ENCODE measurements at places on chromosomes 2 and 18. TPM values are rescaled to one million over a fixed set of nuclear protein-coding genes. Genes with fewer than 3 reads are reported as not detected.

SLC35G4 gene
- total RNA-seq: not detected

ARHGEF4 gene
- total RNA-seq: 2.7 TPM

DNA sequence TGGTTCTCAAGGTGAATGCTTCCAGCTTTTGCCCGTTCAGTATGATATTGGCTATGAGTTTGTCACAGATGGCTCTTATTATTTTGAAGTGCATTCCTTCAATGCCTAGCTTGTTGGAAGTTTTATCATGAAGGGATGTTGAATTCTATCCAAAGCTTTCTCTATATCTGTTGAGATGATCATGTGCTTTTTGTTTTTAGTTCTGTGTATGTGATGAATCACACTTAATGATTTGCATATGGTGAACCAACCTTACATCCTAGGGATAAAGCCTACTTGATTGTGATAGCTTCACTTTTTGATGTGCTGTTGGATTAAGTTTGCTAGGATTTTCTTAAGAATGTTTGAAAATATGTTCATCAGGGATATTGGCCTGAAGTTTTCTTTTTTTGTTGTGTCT, 112.1 kb downstream of the MBD2 start:
- no peak for DNase-seq

DNA sequence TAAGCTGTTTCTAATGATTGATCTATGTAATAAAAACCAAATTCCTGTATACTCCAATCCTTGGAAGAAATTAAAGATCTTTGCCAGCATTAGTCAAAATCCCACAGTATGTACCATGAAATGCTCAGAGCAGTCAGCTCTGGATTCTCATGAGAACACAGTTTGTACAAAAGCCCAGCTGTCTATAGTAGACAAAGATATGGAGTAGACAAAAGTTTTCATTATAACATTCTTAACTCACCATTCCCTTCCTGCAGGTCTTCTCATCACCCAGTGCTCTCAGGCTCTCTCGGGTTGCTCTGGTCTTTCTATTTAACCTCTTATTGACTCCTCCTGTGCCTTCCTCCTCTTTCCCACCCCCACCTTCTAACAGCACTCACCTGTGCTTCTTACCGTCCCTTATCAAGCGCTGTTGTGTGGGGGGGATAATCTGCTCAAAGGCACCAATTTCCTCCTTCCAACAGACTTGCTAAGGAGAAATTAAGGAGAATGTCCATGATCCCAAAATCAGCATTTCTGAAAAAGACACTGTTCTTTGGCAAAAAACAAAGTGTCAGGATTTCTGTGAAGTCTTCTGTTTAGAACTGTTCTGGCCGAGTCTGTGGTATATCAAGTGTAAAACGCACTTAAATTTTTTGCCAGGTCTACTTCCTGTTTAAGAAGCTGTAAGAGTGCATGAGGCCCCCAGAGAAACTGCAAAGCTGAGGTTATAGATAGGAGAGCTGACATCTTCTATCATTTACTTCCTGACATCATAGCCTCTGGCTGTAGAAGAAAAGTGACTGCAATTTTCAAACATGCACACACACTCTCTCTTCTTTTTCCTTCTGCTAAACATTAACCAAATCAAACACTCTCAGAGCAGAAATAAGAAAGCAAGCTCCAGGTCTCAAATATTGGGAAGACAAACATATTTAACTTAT, 144.1 kb downstream of the EVA1A start:
- no peak for DNase-seq

DNA sequence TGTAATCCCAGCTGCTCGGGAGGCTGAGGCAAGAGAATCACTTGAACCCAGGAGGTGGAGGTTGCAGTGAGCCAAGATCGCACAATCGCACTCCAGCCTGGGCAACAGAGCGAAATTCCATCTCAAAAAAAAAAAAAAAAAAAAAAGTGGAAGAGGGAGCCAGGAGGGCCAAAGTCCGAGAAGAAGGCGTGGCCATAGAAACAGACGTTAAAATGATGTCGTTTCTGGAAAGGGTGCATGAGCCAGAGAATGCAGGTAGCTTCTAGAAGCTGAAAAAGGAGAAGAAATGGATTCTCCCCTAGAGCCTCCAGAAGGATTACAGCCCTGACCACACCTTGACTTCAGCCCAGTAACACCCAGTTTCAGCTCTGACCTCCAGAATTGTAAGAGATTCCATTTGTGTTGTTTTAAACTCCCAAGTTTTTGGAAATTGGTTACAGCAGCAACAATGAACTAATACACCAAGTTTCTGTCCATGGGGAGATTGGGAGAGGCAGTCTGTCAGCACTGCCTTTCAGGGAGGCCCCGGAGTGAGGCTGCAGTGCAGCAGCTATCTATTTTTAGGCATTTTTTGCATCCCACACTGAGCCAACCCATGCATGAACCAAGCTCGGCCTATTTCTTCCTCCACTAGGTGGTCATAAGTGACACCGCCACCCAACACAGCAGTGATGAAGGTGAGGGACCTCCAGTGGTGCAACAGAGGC, 14.2 kb upstream of the TRAF3IP1 start:
- DNase-seq: no peak

GRCh38 chr2:1872602-1873183, 128.4 kb upstream of the PXDN start:
- DNase-seq: no peak

- no peak for DNase-seq
Observed at GRCh38 chr2:47420214-47420613, 17.3 kb downstream of the MSH2 start.

DNA sequence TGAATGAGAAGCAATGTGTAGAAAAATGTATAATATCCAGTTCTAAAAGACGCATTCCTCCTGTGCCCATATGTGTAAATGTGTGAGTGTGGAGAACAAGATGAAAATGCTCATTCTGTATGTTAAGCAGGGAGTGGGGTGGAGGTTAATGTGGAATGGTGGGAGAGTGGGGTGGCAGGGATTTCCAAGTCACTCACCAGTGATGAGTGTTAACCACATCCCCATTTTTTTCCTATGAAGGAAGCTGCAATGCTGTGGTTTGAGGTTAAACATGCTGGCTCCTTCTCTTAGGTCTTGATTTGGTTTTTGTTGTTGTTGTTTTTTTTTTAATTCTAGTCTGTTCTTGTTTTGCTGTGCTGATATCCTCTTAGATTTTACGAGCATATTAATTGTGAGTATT, 169.4 kb downstream of the NEDD4L start:
- DNase-seq: no peak

DNA sequence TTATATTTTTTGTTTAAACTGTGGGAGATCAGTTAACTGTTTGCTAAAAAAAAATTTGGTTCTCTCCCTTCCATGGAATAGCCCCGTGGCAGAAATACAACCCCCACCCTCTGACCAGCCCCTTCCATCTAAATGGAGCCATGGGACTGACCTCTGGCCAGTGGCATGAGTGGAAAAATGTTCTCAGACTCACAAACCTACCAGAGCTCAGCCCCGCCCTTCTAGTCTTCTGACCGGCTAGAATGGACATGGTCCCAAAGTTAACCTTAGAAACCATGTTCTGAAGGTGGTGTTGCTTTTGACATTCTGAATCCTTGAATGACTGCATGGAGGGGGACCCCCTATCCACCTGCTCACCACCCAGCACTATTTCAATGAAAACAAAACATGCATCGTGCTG, 1.3 kb upstream of the CHRNA1 start:
- DNase-seq: no peak

- DNase-seq: no peak
Observed at GRCh38 chr2:144215701-144216675, 303.9 kb downstream of the ZEB2 start.

DNA sequence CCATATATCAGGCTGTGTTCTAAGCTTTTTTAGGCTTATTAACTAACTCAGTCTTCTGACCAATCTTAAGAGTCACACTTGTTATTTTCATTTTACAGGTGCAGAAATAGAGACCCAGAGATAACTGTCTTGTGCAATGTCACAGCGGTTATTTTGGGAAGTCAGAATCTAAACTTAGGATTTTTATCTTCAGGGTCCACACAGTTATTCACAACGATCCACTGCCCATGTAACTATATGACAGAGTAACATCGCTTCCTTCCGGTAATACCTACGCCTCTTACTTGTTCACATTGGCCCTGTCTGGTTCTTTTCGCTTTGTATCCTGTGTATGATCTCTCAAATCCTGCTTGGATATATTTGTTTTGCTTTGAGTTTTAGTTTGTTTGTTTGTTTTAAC, 631.7 kb downstream of the LRP1B start:
- no peak for DNase-seq

- no peak for DNase-seq
Observed at GRCh38 chr2:158688721-158689120, 106.4 kb upstream of the DAPL1 start.

- no peak for DNase-seq
Observed at GRCh38 chr18:46939337-46939963, 22.0 kb downstream of the KATNAL2 start.

DNA sequence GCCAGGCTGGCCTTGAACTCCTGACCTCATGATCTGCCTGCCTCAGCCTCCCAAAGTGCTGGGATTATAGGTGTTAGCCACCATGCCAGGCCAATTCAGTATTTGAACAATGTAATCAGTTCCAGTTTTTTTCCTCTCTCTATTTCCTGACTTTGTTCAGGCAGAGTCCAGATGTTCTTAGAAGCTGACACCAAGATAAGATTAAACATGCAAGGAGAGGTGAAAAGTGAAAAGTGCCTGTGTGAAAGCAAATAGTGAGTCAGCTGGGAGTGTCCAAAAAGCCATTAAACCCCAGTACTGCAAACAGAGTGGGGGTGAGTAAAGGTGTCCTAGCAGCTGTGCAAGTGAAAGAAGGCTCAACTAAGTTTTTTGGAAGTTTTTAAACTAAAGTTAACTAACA, 231.5 kb downstream of the PTH2R start:
- no peak for DNase-seq

DNA sequence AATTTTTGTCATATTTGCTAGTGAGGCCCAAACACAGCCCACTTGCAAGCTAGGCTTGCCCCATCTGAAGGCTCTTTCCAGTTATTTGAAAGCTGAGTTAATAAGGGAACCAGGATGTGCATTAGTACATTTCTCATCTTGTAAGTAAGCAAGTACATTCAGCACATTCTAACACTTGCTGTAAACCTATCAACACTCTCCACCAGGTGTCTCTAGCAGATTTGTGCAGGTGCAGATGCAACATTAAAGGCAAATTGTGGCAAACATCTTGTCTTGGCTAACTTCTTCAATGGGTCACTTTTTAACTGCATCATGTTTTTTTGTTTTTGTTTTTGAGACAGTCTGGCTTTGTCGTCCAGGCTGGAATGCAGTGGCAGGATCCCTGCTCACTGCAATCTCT, 25.3 kb upstream of the MFSD6 start:
- DNase-seq: no peak

GRCh38 chr2:61959381-61960293, 54.2 kb downstream of the COMMD1 start:
- no peak for DNase-seq

DNA sequence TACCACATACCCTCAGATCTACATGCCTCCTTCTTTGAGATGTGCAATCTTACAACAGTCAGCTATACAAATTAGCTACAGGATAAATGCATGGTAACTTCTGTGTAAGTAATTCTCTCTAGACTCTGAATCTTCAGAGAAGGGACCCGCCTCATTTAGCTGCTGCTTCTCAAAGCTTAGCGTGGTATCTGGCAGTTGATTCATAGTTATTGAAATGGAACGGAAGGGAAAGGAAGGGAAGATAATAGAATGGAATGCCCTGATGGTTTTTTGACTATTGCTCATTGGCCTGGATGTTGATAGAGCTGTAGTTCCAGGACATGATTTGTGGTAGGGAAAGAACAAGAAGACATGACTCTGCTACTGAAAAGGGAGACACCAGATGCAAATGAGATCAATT, 498.1 kb upstream of the CRIM1 start:
- DNase-seq: no peak

DNA sequence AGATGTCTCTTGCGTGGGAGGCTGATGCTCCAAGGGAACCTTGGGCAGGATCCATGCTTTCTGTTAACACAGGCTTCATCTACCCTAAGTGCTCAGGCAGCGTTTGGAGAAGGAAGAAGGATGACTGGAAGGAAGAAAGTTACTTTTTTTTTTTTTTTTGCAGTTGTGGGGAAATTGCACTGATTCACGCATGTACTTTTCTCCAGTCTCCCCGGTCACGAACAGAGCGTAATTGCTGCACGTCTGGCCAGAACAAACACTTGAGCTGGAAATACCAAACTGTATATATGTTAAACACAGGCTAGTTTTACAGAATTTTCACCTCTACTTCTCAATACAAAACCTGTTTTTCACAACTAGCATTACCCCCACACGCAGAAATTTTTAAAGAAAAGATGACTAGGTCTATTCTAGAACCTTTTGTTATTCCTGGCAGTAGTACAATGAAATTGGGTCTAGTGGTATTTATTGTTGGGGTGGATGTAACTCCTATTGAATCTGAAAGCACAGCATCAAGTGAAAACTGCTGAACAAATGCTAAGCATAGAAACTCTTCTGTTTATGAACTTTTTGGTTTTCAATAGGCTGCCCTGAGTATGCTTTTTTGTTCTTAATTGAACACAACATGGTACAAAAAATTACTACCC, 9.3 kb upstream of the SCYGR5 start:
- DNase-seq: no peak

DNA sequence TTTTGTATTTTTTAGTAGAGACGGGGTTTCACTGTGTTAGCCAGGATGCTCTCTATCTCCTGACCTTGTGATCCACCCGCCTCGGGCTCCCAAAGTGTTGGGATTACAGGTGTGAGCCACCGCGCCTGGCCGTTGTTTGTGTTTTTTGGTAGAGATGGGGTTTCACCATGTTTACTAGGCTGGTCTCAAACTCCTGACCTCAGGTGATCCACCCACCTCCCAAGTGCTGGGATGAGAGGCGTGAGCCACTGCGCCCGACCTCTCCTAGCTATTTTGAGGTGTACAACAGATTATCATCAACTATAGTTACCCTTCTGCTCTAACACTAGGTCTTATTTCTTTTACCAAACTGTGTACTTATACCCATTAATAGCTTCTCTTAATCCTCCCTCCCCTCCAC, 28.9 kb upstream of the MRPL33 start:
- no peak for DNase-seq
